ENCODE measurements at places on chromosomes 12 and 14. TPM values are rescaled to one million over a fixed set of nuclear protein-coding genes. Genes with fewer than 3 reads are reported as not detected.

DNA sequence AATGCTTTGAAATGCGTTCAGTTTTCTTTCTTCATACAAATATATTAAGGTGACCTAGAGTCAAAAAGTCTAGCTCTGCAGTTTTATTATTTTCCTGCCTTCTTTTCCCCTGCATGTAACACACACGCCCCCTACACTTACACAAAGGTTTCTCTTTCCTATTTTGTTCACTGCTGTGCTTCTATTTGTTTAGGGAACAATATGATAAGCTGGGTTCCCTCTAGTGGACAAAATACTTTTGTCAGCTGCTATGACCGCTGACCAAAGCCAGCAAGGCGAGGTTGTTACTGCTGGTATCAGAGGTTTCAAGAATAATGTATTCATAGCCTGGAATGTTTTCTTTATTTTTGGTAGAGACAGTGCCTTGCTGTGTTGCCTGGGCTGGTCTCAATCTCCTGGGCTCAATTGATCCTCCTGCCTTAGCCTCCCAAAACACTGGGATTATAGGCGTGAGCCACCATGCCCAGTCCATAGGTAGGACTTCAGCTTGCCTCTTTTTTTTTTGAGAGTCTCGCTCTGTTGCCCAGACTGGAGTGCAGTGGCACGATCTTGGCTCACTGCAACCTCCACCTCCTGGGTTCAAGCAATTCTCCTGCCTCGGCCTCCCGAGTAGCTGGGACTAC lies 33.4 kb downstream of the FNTB start:
- DNase-seq: no peak

- peak; percentile 77 for DNase-seq
Measured at GRCh38 chr14:24418492-24418873, 11.0 kb downstream of the CBLN3 start.

DNA sequence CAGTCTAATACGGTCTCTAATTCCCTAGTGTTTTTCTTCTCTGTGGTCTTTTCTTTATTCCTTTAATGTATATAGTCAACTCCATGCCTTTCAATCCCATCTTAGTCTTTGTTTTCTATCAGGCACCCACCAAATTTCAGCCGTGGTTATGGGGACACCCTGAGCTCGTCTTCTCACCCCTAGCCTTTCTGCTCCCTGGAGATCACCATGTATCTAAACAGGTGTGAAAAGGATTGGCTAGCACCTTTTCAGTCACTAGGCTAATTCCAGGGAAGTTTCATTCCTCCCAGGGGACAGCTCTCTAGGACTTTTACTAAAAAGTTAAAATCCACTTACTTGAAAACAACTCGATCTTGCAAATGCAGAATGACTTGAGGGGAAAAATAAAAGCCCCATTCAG lies 291.3 kb downstream of the ETNK1 start:
- DNase-seq: no peak

GRCh38 chr12:9707864-9708808 lies 24.8 kb downstream of the CLECL1 start:
- no peak for DNase-seq

DNA sequence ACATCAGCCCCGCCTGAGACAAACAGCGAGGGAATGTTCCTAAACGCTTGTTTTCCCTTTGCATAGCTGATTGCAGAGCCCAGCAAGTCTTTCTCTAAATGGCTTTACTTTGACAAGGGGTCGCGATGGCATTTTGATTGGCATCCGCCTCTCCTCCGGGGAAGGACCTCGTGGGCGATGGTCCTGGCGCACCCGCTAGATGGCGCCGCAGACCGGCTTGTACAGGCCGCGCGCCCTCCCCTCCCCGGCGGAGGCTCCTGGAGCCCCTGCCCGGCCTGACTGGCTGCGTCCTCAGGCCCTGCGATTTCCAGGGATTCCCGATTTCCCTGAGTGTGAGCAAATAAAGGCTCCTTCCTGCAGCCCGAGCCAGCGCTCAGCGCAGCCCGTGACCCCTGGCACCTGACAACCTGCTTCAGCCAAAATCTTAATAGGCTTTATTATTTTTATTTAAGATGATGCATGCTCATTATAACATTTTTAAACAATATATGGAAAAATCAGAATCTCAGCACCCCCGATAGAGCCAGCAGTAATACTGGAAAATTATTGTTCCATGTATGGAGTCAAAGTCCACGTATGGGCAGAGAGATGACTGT lies 468.3 kb downstream of the AACS start:
- peak; percentile 52 for DNase-seq

GRCh38 chr12:52742196-52742580 lies 35.0 kb downstream of the KRT76 start:
- DNase-seq: no peak

DNA sequence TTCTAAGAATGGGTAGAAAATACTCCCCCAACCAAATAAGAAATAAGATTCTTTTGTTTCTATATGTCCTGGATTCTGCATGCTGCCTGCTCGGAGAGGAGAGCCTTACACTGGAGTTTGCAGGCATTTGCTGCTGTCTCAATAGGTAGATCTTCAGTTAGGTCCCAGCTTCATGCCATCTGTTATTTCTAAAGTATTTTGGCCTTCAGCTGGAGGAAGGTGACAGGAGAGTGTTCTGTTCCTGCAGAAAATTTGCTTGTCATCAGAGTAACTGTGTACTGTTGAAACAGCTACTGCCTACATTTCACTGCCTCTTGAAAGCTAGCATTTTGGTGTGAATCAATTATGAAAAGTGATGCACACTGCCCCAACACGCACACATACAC lies 966.9 kb downstream of the NRXN3 start:
- no peak for DNase-seq

- DNase-seq: no peak
Measured at GRCh38 chr12:124709722-124710687, 142.6 kb upstream of the NCOR2 start.

GRCh38 chr12:13941258-13942249 lies 39.8 kb downstream of the GRIN2B start:
- peak; percentile 66 for DNase-seq

GRCh38 chr14:104066719-104067295 lies 18.7 kb upstream of the ASPG start:
- DNase-seq: no peak

- DNase-seq: no peak
Measured at GRCh38 chr12:60926256-60926655, 1330.4 kb downstream of the SLC16A7 start.

- no peak for DNase-seq
Measured at GRCh38 chr12:128818065-128819022, 5.4 kb downstream of the SLC15A4 start.

- no peak for DNase-seq
Measured at GRCh38 chr14:61462566-61463193, 141.3 kb downstream of the PRKCH start.

DNA sequence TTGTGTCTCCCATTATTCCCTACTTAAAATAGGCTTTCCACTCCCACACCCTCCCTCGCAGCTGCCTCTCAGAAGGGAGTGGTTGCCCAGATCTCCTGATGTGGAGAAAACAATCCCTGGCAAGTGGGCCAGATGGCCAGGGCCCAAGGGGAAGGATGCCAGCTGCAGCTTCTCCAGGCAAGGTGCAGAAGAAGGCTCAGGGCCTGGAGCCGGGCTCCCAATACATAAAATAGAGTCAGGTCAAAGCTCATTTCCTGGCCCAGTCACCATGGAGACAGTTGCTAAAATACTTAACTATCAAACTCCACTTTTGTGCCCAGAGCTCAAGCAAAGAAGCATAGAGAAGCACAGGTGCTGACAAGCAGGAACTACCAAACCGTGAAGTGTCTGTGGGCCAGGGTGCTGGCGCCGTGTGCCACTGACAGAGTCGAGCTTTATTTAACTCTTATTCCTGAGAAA lies 45.7 kb upstream of the ITPR2 start:
- DNase-seq: peak; percentile 96

DNA sequence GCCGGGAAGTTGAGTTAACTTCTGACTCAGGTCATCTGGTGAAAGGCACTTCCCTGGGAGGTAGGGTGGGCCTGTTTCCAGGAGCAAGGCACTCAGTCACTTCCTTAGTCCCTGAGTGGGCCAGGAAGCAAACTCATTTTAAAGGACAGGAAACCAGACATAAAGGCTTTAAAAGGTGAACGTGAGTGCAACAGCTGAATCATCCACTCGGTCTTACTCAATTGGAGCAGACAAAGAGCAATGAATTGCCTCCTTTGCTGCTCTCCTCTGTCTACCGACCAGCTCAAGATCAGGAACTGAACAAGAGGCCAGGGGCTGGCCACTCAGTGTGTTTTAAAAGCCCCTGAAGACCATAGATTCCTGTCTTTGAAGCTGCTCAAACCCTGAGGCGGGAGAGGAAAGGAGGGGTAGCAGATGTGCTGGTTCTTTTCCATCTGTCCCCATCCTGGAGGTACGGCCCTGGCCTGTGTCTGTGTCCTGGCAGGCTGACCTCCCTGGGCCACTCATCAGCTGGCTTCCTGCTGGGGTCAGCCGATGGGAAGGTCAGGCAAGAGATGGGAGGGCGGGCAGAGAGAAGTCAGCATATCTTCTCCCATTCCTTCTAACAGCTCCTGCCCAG lies 148.9 kb downstream of the PPM1H start:
- DNase-seq: no peak

DNA sequence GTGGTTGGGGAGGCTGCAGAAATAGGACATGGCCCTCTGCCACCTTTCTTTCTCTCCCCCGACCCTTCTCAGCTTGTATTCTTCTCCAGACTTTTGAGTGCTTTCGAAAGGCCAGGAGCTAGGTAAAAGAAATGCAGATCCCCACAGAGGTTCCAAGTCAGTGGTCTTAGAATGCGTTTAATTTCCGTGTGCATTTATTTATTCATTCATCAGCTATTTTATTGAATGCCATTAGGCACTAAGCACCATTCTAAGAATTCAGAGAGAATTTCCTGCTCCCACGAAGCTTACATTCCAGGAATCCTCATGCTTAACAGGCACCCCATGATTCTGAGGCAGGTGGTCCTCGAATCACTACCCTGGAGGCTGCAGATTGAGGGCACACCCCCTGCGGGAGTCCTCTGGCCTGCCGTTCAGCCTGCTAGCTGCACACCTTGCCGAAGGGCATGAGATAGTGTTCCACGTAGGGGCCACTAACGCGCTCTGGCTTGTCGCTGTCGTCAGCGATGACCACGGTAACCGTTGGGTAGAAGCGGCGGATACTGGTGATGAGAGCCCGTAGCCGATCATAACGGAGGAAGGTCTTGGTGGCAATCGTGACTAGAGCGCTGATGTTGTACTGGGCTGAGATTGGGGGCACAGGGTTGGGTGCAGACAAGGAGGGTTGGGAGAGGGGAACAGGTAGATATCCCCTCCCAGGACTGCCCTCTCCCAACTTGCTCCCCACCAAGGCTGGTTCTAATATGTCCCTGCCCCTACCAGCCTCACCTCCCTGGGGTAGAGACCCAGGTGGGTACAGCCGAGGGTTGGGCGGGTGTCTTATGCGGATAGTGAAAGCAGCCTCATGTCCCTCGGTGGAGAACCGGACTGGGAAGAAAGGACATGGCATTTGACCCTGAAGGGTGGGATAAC lies 4.5 kb downstream of the B4GALNT1 start:
- peak; percentile 37 for DNase-seq

DNA sequence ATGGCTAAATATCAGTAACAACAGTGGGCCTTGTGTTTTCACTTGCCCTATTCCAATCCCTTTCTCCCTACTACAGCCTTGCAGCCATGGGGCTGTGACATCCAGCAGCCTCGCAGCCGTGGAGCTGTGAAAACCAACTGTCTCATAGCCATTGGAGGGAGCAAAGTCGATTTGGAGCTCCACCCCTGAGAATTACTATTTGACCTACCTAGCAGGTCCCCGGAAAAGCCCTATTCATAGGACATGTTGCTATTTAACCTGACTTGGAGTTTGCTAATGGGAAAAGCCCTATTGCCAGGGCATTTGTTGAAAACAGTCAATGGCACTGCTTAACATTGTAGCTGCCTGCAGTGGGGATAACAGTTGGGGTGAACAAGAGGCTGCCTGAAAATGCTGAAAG lies 33.3 kb downstream of the ERG28 start:
- peak; percentile 73 for DNase-seq

DNA sequence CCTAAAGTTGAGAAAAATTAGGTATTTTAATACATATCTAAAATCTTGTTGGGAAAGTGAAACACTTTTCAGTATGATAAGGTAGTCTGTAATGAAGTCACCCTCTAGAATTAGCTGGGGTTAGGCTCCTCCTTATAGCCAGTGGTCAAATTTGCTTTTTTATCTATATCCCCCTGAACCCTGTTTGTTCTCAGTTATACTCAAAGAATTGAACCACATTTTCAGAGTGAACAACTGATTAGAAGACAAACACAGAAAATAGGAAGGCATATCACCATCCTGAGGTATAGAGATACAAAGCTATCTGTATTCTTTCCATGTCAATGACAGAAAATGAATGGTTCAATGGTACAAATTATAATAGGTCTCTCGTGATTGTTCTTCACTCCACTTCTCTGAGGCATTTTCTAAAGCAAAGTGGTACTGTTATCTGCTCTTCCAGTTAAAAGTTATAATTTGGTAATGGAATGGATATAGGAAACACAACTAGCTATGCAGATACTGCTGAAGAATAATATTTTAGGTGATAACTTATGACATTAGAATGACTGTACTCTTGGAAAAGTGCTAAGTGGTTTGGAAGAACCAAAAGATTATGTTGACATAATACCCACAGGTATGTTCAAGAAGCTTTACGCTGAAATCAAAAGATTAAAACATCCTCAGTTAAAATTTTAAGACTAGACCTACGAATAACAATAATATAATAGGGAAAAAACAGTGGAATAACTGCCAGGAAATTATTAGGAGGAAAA lies 27.6 kb downstream of the WASHC3 start:
- DNase-seq: no peak

DNA sequence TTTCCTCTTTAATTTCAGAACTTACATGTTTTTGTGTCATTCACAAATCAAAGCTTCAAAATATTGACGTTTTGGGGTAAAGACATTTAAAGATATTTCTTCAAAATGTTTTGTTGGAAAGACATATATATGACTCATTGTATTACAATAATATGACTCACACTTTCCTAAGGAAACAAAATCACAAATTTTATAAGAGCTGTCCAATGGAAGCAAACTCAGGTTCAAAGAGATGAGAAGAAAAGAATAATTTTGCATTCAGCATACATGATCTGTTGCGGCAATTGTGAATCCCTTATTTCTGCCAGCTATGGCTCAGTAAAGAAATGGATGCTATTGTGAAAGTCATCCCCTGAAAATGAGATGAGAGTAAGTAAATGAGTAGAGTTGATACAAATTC lies 82.7 kb downstream of the GRIP1 start:
- no peak for DNase-seq

The RPGRIP1 gene
- 0.23 TPM for total RNA-seq

The ZNF384 gene
- total RNA-seq: 20.3 TPM

The ZFHX2 gene
- 0.81 TPM for total RNA-seq

The KRT6B gene
- not detected for total RNA-seq

The CD69 gene
- 0.53 TPM for total RNA-seq

The GRIP1 gene
- 0.13 TPM for total RNA-seq

The OTX2 gene
- not detected for total RNA-seq

The CD163 gene
- 52.2 TPM for total RNA-seq

The GALNT6 gene
- 1.7 TPM for total RNA-seq

Measured in left lobe of liver (tissue), 2 donors.